Tongue (tissue), 3 donors: ENCODE measurements at places on chromosomes 16 and 17.

- DNase-seq = no peak
Observed at GRCh38 chr17:82839617-82840292, at the start of gene ZNF750. TSS of gene ZNF750 (minus strand) at chr17:82840022. CDS start at chr17:82832454, 7,568 bp downstream.

GRCh38 chr17:34614698-34615097 is 35.3 kb downstream of the TMEM132E start:
- no peak for DNase-seq

GRCh38 chr17:65147955-65148354 is 10.8 kb downstream of the RGS9 start:
- no peak for DNase-seq

- no peak for DNase-seq
Observed at GRCh38 chr17:76268991-76269981, 4.1 kb downstream of the UBALD2 start.

DNA sequence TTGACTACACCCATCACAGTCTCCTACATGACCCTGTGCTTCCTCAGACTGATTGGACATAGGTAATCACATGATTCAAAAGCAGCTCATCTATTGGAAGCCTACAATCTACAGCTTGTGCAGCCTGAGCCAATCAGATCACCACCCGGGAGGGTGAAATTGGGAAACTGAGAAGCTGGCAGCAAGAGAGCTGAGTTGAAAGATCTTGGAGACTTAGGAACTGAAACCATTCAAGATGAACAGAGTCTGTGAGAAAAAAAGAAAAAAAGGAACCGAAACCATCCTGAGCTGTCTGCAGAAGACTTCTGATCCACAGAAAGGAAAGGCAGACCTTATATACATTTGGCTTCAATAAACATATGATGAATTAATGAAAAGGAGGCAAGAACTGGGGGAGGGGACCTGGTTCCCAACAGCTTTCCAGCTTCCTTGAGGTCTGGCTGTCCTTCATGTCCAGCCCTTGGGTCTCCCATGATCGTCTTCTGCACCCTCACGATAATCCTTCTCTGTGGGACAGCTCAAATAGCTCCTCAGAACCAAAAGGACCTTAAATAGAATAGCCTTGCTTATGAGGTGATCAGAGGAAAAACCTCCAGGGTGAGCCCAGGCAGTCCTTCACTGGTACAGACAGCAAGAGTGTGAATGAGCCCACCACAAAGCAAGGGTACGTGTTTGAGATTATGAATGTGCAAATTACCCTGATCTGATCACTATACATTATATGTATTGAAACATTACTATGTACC is 32.6 kb downstream of the PLXDC1 start:
- DNase-seq = no peak
